ENCODE measurements at places on chromosomes 3 and 15.

DNA sequence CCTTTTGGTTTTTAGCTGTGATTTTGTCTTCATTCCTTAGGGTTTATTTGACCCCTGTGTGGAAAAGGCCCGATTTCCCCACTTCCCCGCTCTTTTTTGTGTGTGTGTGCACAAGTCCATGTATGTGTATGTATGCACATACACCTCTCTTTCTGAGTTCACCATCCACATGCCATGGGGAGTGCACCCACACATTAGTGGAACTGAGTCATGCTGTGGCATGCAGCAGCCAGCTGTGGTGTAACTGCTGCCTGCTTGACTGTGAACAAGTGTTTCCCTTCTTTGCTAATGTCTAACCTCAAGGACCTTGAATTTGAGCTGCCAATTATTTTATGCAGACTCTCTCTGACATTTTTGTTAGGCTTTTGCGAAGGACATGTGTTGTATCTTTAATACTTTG, 434.9 kb upstream of the TPM1 start:
- DNase-seq, result no peak

GRCh38 chr15:25770031-25770430, 93.1 kb downstream of the ATP10A start:
- no peak for DNase-seq

DNA sequence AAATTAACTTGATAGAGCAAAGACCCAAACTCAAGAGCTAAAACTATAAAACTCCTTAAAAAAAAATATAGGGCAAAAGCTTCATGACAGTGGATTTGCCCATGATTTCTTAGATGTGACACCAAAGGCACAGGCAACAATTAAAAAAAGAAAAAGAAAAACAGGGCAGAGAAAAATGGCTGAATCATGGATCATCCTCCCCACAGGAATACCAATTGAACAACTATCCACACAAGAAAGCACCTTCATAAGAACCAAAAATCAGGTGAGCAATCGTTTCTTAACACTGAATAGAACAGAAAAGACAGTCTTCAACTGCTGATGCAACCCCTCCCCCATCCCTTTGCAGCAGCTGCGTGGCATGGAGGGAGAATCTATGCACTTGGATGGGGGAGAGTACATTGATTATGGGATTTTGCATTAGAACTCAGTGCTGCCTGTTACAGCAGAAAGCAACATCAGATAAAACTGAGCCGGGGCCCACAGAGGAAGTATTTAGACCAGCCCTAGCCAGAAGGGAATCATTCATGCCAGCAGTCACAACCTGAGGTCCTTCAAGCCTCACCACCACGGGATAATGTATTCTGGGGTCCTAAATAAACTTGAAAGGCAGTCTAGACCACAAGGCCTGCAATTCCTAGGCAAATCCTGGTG, 15.7 kb downstream of the C3orf33 start:
- DNase-seq, result no peak

DNA sequence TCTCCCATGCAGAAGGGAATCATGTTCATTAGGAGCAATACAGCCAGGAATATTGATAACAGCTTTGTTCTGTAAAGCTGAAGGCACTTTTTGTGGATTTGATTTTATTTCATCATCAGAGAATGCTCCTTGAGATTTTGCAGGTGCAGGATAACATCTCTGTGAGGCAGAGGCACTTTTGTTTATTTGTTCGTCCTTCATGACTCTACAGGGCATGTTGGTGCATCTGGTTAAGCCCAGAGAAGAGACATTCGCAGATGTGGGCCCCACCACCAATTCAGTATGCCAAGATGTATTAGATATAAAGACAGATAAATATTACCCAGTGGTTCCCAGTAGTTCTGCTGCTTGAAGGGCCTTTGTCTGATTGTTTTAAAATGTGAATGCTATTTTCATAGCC, 368.1 kb upstream of the SEMA6D start:
- DNase-seq, result no peak

GRCh38 chr15:55758580-55758986, 15.6 kb upstream of the PRTG start:
- DNase-seq, result no peak

GRCh38 chr3:10406414-10406813, 85.5 kb upstream of the SEC13 start:
- DNase-seq, result no peak

DNA sequence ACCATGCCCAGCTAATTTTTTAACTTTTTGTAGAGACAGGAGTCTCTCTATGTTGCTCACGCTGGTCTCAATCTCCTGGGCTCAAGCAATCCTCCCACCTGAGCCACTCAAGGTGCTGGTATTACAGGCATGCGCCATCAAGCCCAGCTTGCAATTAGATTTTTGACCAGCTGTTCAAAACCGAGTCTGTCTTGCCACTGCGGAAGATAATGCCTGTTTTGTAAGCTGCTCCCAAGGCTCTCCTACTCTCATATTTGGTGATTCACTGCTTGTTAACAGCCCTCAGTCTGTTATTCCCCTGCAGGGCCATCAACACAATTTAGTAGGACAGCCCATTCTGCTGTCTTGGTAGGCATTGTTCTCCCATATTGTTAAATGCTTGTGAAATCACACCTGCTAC, 17.8 kb upstream of the MCCC1 start:
- no peak for DNase-seq

- no peak for DNase-seq
Measured at GRCh38 chr3:178718995-178719635, 182.9 kb downstream of the KCNMB2 start.

- no peak for DNase-seq
Measured at GRCh38 chr3:57825116-57825515, 69.0 kb downstream of the SLMAP start.

DNA sequence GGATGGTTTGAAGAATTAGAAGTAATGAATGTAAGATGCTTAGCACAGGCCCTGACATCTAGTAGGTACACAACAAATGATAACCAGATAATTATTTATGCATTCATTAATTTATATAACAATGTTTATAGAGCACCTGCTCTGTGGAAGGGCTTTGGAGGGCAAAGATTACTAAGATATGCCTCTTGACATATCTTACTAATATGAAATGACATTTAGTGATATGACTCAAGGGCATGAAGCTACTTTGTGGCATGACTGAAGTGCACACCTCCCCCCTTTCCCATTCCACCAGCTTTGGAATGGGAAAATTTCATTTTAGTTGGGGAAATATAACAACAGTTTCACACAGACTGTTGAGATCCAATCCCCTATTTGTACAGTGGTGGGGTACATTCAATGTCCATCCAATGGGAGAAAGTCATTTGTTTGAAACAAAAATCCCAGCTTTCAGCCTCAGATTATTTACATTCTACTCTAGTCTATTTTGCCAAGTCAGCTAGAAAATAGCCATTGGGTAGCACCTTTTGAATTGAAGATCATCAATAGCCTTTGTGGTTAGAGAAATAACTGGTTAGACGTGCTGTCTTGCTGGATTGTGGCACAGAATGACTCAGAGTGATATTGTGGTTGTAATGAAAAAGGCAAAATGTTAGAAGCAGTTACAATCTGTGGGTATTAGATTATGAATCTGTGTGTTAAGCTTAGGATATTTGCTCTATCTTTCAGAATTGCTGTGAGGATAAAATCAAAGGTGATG, 72.9 kb downstream of the MOBP start:
- no peak for DNase-seq

DNA sequence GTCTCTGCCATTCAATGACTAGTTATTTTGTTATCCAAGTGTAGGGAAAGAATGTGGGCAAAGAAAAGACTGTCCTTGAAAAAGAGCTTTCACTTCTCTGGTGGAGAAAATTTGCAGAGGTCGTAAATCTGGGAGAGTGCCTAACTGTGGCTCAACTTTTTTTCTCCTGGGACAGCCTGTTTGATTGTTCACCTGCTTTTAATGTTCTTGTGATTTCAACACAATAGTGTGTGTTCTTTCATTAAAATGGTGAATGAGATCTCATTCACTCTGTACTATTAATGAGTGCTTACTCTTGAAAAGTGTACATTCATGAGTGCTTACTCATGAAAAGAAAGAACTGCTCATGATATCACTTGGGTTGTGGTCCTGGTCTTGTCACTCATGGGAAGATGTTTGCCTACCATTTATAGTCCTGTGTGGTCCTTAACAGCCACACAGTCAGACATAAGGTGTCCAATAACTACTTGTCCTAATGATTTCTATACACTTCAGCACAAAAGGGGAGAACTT, 567.3 kb downstream of the GRM7 start:
- DNase-seq, result no peak

All from NT2/D1 (cell line).